Activated CD4-positive, alpha-beta T cell treated with anti-CD3 and anti-CD28 coated beads, Interleukin-2, Interleukin-4, amounts not matched to agents 100 ng/mL and 50 ng/mL, durations not matched to agents 16 hours and 8 hours (primary cell): ENCODE measurements at places on chromosomes 12 and 14.

DNA sequence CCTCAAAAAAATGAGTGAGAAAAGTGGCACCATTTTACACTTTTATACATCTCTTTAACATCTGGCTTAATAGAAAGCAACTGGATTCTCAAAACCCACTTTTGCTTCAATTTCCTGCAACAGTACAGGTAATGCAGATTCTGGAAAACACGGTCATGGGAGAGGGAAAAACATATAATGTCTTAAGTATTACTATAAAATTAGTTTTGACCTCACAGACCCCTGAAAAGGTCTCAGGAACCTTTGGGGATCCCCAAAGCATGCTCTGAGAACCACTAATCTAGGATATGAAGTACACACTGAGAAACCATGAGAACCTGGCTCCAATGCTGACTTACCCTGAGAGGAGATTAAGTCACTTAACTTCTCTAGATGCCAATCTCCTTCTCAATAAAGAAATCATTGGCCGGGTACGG is 64.7 kb downstream of the PPP2R5E start:
- peak; percentile 57 for DNase-seq

DNA sequence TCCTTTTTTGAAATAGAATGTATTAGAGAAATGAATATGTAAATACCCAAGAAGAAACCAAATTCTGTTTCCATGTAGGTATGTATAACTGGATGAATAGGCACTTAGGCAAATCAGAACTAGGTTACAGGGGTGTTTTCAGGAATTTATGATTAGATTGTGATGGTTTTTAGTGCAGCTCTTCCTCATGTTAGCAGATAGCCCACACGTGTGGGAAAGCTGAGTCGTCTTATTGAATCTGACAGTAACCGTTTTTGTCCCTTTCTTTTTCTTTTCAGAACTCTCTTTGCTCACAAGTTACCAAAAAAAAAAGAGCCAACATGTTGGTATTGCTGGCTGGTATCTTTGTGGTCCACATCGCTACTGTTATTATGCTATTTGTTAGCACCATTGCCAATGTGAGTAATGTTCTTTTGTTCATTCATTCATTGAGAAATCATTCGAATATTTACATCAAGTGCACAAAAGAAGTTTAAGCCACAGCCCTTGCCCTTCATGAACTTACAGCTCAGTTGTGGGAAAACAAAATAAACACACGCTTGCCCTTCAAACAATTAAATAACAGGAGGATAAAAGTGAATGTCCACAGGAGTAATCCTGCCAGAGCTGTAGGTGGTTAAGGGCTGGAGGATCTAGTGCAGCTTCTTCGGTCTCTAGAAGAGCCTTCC is 14.8 kb downstream of the EMP1 start:
- peak; percentile 62 for DNase-seq

- DNase-seq = no peak
Observed at GRCh38 chr14:25092258-25092740, 42.4 kb upstream of the STXBP6 start.

DNA sequence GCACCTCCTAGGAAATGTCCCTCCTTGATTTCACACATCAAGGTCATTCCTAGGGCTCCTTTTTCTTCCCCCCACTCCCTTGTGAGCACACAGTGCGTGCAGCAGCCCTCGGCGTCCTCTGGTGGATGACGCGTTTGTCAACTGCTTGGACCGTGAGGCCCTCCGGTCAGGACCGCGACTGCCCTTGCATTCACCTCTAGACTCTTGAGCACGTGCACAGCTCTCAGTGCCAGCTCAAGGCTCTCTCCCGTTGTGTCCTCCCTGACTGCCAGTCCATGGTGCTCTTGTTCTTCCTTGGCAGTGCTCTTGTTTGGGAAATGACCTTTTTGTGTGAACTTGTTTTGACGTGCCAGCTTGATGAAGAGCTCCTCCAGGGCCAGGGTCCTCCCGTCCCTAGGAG is 67.9 kb downstream of the TSPAN9 start:
- DNase-seq = no peak

DNA sequence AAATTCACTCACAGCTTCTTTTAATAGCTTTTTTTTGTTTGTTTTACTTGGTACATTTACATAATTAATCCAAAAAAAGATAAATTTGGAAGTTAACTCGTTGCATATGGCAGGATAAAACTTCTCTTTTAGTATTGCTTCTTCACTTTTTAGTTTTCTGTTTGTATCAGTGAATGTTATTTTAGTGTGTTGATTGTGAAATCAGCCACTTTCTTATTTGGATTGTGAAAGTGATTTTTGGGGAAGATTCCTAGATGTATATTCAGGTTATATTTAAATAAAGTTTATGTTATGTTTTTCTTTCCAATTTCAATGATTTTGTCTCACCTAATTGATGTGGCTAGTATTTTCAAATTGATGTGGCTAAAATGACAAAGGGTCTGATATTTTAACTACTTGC is 693.9 kb upstream of the MGAT4C start:
- DNase-seq = no peak

GRCh38 chr12:32533971-32534590 is 134.7 kb downstream of the FGD4 start:
- DNase-seq = no peak

DNA sequence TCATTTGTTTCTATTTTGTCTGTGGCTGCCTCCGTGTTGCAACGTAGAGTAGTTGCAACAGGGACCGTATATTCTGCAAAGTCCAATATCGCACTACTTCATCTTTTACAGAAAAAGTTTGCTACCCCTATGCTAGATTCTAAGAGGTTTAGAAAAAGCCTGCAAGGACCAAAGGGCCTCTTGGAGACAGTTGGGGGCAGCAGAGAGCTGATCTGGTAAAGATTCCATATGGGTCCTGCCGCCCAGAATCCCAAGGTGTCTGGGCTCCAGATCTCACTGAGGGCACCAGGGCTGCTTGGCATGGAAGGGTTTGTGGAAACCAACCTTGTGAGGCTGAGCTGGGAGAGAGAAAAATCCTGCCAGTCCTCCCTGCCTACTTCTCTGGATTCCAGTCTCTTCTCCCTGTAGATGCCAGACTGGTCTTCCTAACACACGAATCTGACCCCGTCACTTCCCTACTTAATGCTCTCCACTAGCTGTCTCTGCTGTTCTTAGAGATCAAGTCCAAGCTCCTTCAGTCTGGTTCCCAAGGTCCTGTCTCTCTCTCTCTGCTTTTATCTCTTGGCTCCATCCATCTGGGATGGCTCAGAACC is 74.6 kb downstream of the GLRX5 start:
- DNase-seq = peak; percentile 4

DNA sequence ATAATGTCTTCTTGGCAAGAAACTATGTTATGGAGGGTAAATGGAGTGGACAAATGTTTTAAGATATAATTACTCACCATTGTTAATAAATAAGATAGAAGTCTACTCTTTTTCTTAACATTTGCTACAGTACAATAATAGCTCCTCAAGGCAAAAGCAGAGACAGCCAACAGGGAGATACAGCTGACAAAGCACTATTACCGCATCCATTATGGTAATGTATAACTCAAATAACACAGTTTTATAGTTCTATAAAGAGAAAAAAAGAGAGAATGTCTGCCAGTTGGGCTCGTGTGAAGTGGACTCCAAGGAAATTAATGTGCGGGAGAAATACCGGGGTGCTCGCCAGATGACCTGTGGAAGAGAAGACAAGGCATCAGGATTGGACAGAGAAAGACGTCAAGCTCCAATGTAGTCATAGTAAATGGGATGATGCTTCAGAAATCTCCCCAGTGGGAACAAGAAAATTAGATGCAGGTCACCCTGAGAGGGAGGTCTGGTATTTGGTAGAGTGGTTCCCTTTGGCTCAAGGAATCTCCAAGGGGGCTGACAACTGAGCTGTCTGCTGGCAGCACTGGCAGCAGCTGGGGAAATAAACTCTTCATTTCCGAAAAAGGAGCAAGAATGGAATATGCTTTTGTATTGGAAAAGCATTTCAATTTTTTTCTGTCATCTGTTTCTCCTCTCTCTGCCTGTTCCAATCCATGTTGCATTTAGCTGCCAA is 343.9 kb downstream of the LRFN5 start:
- no peak for DNase-seq

DNA sequence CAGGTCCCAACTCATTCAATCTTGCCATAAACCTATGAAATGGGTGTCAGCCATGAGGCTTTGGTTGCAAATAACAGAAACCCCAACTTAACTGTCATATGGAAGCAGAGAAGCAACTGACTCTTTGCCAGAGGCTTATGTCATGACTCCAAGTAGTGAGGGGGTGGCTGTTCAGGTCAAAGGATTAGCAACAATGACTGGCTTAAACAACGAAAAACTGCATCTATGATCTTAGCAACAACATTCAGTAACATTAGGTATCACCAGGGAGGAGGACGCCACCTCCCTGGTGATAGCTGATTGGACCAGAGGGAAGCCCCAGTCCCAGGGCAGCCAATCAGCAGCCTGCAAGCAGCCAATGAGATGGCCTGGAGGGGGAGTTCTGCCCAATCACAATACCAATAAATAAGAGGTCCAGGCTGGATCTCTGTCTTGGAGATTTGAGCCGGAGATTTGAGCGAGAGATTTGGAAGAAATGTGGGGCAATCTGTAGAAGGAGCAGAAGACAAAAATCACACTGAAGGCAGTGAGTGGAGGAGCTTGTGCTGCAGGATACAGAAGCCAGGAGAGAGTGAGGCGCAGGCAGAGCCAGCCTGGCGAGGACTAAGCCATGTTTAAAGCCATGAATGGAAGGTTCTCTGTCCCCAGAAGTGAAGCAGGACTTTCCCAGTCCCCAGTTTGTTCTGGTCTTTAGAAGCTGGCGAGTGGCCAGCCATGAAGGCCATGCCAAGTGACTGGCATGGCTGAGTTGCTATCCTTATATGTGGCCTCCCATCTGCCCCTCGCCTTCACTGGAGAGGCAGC is 93.3 kb downstream of the CALM1 start:
- DNase-seq = no peak

DNA sequence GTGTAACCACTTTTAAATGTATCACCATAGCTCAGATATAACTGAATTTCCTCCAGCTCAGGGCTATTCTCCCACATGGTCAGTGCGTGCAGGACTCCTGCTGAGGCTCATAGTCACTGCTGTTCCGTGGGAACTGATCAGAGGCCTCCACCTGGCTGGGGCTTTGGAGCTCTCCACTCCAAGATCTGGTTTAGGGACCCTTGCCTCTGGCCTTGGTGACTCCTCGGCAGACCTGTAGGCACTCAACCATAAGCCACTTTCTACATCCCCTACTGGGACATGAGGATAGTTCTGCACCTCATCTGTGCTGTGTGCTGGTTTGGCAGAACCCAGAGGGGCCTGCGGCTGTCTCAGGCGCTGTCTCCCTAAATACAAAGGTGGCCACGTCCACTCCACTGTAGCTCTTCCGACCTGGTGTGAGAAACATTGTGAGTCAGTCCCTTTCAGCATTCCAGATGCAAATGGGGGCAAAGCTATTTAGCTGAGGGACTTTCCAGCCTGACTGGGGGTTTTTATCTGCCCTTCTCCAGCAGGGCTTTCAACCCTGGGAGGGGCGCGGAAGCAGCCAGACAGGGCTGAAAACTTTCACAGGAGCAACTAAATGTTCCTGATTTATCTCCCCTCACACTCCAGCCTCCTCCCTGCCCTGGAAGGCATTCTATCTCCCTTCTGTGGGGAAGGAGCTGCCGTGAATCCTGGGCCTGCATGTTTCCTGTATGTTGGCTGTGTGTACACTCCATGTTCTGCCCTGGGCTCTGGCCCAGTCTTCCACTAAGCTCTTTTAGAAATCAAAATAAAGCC is 218.3 kb upstream of the DAAM1 start:
- DNase-seq = no peak

DNA sequence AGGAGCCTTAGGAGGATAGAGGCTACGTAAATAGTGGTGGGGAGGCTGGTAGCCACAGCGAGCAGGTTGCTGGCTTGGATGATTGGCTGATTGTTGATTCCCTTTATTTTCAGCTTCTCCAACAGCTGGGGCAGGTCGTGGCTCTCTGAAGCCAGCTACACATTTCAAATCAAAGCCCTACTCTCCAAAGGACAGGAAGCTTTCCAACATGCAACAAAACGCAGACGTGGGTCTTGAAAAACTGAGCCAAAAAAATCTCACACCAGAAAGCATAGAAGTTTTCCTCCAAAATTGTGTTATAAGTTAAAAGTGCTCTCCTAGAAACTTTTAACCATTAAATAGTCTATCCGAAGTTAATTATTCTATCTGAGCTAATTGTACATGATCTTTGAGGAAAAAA is 37.6 kb upstream of the PRICKLE1 start:
- no peak for DNase-seq

DNA sequence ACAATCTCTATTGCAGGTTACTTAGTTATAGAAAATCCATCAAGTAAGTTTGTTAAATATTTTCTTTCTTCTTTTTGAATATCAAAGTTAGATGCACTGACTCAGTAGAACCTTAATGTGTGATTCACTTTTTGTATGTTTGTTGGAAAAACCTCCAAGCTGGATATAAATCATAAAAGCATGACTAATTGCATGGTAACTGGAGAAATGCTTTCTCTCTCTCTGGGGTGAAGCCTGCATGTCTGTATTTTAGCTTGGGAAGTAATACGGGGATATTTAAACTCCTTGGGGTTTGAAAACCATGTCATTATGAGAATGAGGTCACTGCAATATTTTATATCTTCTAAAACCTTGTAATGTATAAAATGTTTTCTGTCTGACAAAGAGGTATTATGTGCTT is 58.6 kb upstream of the MYF6 start:
- no peak for DNase-seq

DNA sequence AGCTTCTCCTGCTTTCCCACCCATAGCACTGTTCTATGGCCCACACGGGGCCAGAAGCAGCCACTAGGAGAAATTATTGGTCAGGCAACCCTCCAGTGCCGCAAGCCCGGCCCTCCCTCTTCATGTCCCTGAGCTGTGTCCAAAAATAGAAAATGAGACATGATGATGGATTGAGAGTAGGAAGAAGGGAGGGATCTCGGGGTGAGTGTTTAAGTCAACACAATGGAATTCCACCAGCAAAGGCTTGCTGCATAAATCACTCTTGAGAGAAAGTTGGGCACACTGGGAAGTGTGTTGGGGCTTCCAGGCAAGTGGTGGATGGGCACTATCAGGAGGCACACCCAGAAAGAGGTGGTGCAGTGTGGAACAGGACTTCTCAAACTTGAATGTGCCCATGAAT is 94.2 kb downstream of the LLPH start:
- no peak for DNase-seq

GRCh38 chr14:81233615-81234014 is 12.9 kb upstream of the GTF2A1 start:
- DNase-seq = no peak

DNA sequence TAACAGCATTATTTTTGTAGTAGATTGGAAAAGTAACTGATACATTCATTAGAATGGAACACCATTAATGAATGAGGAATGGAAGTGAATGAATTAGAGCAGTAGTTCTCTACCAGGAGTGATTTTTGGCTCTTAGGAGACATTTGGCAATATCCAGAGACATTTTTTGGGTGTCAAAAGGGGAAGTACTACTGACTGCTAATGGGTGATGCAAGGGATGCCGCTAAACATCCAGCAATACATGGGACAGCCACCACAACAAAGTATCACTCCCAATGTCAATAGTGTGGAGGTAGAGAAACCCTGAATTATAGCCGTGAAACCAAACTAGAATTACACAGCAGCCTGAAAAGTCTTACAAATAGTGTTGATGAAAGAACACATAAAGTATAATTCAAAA is 1.5 kb downstream of the CHURC1 start:
- DNase-seq = no peak

- no peak for DNase-seq
Observed at GRCh38 chr14:106347890-106348755, 821.7 kb downstream of the TMEM121 start.

GRCh38 chr14:61934385-61934784 is 172.2 kb downstream of the SNAPC1 start:
- DNase-seq = peak; percentile 55

- DNase-seq = peak; percentile 92
Observed at GRCh38 chr12:4273652-4274395, at the start of gene CCND2. Gene CCND2, plus strand, starts transcription at chr12:4273762. Its CDS starts 279 bp downstream, at chr12:4274041.

GRCh38 chr14:51258280-51258679 is 18.2 kb downstream of the TMX1 start:
- no peak for DNase-seq
